NCI-H1105 treated with DMSO at 0.1 percent for 48 hours (cell line): ENCODE measurements at places on chromosomes 11 and 22.

DNA sequence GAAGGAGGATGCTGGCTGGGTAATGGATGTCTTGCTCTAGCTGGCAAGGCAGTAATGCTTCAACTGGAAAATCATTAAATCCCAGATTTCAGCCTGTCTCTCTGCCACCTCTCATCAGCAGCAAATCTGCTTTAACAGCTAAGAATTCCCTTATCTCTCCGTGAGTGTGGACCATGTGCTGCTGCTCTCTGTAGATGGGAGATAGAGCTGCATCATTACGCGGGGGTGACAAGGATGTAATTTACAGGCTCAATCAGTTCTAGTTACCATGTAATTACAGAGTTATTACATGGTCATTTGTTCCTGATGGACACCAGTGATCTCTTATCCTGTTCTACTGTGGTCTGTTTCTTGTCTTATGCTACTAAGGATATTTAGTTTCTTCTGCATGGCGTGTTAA, 665.4 kb downstream of the NTM start:
- no peak for DNase-seq

- no peak for DNase-seq
Observed at GRCh38 chr11:28649922-28650321, 541.7 kb downstream of the METTL15 start.

DNA sequence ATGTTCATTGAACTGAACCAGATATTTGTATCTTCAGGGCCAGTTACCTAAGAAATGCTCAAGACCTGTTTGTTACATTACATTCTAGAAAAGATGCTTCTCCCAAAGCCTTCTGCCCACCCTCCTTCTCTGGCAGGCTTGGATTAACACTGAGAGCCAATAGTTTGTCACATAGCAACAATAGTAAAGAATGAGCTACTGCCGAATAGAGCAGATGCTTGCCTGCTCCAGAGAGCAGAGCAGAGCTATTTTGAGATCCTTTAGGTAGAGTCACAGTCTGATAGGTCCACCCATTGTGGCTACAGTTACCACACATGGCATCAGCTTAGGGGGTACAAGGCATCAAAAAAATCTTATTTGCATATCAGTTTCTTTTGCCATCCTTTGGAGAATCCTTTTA, 13.5 kb upstream of the EP300 start:
- DNase-seq, result no peak

GRCh38 chr22:50702261-50702671, 29.6 kb downstream of the SHANK3 start:
- DNase-seq, result no peak

DNA sequence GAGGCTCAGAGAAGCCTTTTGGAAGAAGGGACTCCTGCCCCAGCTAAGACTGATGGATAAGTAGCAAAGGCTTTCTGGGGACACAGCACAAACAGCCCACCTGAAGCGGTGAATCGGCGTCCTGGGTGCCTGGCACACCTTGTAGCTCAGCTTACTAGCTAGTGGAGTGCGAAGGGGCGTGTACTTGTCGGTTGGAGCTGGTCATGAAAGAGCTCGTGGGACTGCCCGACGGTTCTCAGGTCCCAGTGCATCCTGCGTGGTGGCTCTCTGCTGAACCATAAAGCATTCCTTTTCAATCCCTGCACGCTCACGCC, 690 bp upstream of the UVRAG start:
- DNase-seq, result peak; percentile 93

GRCh38 chr11:35035894-35036408, 103.0 kb upstream of the CD44 start:
- DNase-seq, result no peak

- DNase-seq, result no peak
Observed at GRCh38 chr11:88454881-88455280, 117.3 kb upstream of the CTSC start.

DNA sequence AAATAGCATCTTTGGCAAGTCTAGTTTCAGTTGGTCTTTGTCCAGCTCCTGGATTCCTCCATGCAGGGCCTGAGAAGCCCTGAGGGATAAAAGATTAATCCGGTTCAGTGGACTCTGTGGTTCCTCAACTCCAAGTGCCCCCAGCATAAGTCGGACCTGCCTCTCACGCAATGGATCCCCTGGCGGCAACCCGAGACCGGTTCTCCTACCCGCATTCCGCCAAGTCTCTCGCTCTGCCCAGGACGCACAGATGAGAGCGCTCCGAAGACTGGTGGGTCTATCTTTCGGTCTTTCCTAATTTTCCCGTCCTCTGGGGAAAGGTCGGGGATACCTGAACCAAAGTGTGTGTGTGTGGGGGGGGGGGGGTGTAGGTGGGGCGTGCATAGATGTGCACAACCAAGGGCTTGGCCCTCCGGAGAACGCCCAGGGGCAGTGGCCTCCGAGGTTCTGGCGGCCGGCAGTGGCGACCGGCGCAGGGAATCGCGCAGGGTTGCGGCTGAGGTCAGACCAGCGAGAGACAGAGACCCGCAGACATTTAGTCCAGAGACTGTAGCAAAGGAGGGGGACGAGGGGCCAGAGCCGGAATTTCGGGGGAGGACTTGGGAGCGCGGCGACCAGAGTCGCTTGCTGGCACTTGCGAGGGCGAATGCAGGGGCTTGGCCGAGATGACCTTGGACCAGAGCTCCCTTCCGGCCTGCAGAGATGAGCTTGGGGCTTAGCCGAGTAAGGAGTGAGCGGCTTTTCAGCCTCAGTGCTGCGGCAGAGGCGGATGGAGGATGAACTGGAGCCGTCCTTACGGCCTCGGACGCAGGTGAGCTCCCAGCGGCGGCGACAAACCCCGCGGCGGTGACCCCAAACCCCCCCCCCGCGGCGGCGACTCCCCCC, 712 bp upstream of the SLC2A11 start:
- DNase-seq, result peak; percentile 52

DNA sequence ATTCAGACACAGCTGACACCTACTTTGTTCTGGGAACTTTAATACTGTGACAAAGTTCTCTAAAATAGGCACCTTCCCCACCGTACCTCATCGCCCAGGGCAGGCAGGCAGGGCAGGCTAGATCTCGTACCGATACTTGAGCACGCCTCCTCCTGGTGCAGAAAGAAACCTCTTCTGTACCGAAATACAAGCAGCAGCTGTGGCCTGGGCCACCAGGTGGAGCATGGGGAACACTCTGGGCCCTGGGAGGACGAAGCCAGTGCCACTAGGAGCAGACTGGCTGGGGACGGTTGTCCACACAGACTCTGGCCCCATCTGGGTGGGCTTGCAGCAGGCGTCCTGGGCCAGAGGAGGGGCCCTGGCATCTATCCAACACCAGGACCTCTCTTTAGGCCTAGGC, 12.8 kb downstream of the PMM1 start:
- no peak for DNase-seq

DNA sequence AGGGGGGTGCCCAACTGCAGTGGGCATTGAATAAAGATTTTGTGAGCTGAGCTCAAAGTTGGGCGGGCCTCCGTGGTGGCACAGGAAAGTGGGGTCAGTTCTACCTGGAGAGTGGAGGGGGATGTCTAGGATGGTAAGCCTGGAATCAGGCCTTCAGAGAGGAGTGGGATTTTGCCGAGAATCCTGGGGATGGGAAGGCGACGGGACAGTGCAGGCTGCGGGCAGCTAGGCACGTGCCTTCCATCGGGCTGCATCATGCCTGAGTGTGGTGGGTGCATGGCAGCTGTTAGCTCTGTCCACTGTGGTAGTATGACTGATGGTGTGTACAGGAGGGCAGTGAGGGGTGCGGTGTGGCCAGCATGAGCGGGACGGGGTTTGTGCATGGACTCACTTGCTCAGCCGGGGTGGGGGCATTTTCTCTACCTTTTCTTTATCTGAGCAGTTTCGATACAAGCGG, 3.6 kb downstream of the SHANK3 start:
- DNase-seq, result no peak

- DNase-seq, result no peak
Observed at GRCh38 chr22:48047722-48048500, 1285.5 kb downstream of the TBC1D22A start.

GRCh38 chr11:130679247-130679646, 230.8 kb downstream of the ADAMTS15 start:
- no peak for DNase-seq

DNA sequence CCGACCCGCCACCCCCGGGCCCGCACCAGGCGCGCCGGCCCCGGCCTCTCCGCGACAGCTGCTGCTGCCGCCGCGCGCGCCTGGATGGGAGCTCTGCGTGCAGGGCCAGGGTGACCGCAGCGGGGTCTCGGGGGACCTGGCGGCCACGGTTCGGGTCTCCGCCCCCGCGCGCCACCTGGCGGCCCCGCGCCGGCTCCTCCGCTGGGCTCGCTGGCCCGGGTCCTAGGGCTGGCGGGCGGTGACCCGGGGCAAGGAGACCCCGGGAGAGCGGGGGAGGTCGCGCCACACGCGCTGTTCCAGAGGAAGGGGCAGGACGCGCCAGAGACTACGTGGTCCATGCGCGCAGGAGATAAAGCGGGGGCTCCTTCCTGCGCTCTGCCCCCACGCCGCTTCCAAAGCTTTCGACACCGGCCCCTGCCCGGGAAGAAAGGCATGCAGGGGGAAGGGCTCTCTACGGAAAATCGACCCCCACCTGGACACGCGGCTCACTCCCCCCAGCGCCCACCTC, 562 bp downstream of the SHANK2 start:
- peak; percentile 53 for DNase-seq

DNA sequence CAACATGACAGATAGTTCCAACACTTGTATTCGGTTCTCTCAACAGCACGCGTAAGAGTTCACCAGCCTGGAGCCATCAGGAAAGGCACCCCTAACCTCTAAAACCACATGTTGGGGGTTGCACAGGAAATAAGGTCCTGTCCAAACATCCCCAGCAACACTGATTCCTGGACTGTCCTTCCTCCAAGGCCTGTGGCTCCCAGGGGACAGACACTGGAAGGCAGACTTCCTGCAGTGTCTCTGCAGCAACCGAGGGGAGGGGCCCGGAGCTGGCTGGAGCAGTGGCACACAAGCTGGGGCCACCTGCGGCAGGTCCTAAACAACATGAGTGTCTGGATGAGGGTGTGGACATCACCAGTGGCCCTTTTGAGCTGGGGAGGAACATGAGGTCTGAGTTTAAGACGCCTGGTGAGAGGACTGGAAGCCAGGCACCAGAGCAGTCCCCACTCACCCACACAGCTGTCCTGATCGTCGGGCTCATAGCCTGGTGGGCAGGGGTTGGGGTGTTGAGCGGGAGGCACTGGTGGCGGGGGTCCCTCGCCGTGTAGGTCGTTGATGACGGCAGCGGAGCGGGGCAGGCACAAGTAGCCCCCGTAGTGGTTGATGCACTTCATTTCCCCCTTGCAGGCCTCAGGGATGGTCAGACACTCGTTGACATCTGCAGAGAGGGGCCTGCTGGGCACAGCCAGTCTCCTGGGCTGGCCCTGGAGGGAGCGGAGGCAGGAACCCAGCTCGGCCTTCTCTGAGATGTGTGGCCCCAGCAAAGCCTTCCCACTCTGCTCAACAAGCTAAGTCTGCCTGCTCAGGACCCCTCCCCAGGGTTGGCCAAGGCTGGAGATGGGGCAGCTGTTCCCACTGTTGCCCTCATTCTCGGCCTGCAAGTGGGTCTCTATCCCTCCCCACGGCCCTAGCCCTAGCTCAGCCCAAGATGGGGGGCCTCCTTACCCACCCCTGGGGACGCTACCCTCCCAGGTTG, 1.6 kb downstream of the EFEMP2 start:
- no peak for DNase-seq

GRCh38 chr11:17753641-17754040, 19.1 kb downstream of the KCNC1 start:
- no peak for DNase-seq

DNA sequence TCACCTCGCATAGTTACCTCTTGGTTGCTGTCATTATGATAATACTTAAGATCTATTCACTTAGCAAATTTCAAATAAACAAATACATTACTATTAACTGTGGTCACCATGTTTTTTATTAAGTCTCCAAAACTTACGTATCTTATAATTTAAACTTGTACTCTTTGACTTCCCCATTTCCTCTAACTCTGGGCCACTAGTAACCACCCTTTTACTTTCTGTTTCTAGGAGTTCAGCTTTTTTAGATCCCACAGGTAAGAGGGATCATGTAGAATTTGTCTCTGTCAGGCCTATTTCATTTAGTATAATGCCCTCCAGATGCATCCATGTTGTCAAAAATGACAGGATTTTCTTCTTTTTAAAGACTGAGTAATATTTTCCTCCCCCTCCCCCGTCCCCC, 212.4 kb upstream of the C11orf87 start:
- no peak for DNase-seq

GRCh38 chr22:19747551-19747950, 13.0 kb upstream of the TBX1 start:
- no peak for DNase-seq

- no peak for DNase-seq
Observed at GRCh38 chr11:111259896-111260295, 14.4 kb downstream of the POU2AF2 start.

DNA sequence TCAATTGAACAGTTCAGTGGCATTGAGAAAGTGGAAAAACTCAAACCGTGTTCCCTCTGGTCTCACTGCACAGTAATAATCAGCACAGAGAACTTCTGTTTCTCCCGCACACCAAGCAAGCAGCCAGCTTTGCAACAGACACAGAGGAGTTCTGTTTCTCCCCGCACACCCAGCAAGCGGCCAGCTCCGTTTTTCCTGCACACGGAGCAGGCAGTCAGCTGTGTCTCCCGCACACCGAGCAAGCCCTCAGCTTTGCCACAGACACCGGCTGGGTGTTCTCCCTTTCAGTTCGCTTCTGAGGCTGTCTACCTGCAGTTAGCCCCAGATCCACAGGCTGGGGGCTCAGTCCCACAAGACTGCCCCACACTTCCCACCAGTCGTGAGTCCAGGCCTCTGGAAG, 9.9 kb upstream of the TALDO1 start:
- DNase-seq, result no peak

- no peak for DNase-seq
Observed at GRCh38 chr11:70398834-70399680, 728 bp downstream of the CTTN start.

DNA sequence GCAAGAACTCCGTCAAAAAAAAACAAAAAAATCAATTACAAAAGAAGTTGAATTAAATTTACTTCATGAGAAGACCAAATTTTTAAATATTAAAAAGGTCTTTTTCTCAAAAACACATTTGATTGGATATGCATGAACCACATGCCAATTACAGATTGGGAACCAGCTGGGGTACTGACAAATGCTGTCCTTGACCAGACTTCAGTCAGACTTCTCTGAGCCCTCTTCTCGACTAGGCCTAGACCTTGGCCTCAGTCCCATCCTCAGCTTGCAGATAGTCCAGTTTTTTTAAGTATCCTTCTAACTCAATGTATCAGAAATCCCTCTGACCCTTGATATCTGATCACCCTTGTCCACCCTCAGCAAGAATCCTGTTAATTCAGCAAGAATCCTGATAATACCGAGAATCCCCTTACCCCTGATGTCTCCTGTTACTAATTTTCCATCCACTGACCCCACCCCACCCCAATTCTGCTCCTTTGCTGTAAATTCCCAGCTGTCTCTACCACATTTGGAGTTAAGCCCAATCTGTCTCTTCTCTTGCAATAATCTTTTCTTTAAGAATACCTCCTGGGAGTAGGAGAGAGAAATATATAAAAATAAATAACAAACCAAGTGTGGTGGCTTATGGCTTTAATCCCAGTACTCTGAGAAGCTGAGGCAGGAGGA, 30.9 kb downstream of the OR4D9 start:
- no peak for DNase-seq

- DNase-seq, result peak; percentile 98
Observed at GRCh38 chr11:126062679-126063506, at the start of gene CDON. Gene CDON (minus strand): TSS chr11:126062866. CDS start chr11:126023476, 39,390 bp downstream.
